AML-193 (cell line): ENCODE measurements at places on chromosomes 2 and 18.

DNA sequence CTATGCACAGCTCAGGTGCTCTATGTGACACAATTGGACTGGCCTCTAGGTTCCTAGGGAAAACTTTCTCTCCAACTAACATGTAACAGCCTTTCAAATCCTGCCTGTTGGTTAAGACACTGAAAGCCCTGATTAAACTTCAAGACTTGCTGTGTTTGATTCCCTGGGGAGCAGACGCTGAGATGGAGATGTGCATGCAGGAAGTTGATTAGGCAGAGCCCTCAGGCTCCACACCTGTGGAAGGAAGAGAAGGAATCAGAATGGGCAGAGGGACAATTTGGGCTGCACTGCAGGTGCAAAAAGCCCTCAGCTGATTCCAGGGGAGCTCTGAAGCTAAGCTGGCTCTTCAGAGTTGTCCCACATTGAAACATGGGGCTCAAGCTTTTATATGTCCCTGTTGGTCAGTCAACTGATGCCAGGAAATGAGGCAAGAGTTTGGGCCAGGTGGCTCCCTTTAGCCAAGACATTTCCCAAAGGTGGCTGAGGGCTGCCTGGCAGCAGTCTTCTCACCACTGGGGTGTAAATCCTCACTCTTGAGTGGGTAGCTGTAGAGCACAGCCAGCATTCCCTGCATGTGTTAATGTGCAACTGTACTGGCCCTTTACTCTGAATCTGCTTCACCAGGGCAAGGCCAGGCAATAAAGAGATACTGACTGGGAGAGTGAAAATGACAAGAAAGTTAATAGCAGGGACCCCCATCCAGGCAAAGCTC is 199.5 kb upstream of the DDX18 start:
- DNase-seq, result no peak

DNA sequence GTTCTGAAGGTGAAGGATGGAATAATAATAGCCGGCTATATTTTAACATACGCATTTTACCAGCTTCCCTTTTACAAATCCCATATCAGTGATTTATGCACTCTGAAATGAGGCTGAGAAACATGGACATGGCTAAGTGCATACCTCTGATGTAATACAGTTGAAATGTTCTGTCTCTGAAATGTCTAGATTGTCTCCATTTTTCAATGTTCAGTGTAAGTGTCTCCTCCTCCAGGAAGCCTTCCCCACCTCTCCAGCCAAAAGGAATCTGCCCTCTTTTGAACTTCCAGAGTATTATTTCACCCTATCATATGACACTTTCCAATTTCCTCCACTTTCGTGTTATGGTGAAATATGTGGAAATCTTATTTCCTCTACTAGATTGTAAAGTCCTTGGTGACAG is 29.5 kb upstream of the ME2 start:
- DNase-seq, result no peak

DNA sequence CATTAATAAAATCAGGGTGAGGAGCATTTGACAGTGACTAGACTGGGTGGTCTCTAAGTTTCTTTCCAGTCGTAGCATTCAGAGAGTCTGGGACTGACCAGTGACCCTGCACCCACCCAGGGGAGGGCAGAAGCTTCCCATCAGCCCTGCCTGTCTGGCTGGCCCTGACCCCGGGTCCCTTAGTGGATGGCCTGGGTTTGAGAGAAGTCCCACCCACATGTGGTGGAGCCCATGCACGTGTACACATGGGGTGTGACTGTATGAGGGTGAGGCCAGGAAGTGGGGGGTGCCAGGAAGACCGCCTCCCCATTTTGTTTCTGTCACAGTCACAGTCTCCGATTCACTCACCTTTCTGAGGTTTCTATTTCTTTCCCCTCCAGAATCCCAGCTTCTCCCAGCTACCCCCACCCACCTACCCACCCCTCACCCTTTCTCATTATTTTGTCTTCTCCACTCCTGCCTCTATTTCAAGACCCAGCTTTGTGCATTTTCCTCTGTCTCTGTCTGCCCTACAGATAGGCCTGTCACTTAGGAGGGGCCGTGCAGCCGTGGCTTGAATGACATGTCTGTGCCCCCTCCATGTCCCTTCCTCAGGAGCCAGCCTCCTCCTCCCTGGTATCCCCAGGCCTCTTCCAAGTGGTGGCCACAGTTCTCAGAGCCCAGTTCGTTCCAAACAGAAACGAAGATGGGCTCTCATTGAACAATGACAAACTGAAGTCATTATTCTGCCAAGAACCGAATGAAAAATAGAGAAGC is 13.6 kb downstream of the CIB4 start:
- DNase-seq, result no peak

DNA sequence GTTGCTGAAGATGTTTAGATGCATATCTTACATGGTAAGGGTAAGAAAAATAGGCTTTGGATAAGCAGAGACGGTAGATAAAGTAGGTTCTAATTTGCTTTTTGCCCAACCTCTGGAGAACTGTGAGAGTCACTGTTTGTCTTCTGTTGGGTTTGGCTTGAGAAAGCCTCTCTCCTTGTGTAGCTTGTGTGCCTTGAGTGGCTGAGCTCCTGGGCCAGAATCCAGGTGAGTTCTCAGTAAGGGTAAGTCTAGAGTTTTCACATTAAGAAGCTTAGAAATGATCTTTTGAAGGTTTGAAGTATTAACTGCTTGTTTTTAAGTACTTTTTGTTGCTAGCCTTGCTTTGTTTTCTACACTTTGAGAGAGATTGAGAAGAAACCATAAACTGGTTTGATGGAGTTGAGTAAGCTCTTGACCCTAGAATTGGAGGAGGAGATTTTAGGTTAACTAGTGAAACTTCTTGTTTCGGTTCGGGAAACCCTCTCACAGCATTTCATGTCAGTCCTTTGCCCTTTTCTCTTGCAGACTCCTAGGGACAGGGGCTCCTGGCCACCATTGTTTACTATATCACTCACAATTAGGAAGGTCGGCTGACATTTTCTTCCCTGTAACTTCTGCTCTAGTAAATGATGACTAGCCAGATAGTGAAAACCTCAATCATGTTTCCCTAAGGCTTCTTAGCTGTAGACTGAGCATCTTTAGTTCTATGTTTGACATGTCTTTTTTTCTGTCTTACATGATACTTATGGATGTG is 26.0 kb downstream of the MAP4K4 start:
- no peak for DNase-seq
